ENCODE measurements at places on chromosomes 11 and 22.

DNA sequence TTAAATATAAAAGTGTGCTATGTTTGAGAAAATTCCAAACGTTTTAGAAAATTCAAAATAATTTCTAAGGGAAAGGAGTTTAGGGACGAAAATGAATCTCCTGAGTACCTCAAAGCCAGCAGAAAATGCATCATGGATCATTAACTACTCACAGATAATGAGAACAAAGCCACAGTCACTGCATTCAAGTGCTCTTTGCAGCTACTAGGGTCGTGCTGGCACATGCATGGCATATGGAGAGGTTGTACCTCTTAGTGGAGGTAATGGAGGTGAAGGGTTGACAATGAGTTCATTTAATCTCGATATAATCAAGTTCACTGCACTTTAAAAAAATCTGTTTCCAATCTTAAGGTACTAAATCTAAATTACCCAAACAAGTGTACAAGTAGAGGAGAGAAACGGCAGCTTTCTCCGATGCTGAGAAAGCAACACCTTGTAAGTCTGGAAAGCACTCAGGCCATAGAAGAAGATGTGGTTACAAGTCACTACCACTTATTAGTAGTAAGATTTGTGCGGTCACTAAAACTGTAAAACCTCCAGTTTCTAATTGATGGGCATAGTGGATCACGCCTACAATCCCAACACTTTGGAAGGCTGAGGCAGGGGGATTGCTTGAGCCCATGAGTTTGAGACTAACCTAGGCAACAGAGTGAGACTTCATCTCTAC is 261.1 kb upstream of the ANO3 start:
- DNase-seq, result no peak

- no peak for DNase-seq
These were observed 56.8 kb upstream of the CLMP start for GRCh38 chr11:123251657-123252344.

DNA sequence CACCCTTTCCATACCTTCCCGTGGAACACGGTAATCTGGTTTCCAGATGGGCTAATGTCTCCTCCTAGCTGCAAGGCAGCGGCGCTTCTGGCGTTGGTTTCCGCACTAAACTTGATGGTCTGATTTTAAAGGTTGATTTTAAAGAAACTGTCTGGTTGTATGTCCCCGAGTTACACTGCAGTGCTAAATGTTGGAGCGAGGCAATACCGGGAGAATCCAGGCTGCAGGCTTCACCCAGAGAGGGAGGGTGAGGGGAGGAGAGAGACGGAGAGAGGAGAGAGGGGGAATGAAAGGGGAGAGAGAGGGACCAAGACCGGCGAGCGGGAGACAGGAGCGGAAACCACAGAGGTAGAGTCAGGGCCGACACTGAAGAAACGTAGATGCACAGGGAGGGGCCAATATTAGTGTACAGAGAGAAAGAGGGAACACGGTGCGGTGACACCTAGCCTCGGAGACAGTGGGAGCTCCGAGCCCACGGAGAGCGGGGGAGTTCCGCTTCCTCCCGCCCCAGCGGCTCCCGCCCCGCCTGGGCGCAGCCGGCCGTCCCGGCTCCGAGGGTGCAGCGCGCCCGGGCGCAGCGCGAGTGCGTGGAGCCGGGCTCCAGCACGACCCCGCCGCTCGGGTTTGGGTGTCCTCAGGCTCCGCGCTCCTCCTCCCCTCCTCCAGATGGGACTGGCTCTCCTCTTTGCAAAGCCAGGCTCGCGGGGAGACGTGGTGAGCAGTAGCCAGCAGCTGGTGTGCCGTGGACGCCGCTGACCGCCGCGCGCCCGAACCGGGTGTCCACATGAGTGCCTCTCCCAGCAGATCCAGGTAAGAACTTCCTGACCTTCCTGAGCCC is 71.9 kb upstream of the GRAMD1B start:
- DNase-seq, result peak; percentile 39

DNA sequence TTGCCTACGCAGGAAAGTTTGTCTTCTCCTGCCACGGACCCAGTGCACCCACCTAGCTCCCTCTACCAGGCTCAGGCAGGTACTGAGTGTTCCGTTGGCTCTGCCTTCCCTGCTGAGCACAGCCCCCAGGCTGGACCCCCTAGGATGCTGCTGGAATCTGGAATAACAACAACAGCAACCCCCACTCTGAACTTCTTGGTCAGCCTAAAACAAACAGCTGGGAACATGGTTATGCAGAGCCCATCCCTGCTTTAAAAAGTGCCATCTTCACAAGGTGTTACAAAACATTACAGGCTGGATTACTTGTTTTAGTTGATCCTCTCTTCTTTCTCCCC is 1.8 kb downstream of the OPCML start:
- no peak for DNase-seq

DNA sequence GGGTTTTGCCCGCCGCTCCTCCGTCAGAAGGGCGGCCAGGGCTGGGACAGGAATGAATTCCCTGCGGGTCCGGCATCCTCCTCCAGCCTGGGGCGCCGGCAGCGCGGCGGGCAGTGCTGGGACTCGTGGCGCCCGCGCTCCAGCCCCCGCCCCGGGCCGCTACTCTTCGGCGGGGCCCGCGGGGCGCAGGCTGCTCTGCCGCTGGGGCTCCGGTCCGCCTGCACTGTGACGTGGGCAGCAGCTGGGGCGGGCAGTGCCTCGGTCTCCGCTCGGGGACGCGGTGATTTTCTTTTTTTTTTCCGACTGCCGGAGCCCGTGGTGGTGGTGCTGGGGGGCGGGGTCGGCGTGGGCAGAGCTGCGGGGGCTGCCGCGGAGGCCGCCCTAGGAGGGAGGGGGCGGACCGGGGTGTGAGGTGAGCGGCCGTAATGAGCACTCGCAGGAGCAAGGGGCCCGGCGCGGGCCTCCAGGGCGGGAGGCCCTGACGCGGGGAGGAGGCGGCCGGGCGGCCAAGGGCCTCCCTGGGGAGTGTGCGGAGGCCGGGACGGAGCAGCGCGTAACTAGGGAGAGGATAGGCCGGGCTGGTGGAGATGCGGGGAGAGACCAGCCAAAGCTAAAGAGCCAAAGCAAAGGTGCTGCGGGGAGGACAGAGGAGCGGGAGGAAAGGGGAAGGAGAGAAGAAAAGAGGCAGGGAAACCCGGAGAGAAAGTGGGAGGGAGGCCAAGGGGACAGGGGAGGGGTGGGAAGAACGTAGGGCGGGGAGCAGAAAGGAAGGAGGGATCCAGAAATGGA is 73.3 kb upstream of the ZBED5 start:
- DNase-seq, result peak; percentile 42

DNA sequence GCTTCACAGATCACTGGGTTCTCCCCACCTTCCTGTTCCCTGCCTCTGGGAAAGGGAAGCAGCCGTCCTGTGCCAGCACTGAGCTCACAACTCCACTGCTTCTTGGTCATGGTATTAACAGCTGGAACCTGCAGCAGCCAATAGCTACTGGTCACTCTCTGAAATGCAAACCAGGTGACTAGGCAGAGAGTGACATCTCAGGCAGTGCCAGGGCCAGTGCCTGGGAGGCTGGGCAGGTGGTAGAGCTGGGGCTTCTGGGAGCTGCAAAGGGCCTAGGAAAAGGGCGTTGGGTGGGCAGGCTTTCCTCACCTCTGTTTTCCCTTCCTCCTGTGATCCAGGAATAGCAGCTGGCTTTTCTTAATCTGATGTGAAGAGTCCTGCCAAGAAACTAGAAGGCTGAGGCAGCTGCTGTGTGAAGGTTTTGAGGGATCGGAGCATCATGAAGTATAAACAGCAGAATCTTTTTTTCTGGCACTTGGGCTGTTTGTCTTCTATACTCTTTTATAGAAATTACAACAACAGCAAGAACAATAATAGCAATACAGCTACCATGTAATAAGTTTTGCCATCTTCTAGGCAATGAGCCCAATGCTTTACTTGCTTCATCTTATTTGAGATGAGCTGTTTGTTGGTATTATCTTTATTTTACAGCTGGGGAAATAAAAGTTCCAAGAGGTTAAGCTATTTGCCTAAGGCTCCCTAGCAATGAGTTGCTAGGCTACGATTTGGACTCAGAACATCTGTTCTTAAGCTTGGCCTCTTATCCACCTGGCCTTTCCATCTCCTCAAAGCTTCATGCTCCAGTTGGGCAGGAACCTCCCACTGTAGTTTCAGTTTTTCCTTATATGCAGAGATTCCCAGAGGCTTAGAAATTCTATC is 22.0 kb upstream of the CD44 start:
- DNase-seq, result no peak

DNA sequence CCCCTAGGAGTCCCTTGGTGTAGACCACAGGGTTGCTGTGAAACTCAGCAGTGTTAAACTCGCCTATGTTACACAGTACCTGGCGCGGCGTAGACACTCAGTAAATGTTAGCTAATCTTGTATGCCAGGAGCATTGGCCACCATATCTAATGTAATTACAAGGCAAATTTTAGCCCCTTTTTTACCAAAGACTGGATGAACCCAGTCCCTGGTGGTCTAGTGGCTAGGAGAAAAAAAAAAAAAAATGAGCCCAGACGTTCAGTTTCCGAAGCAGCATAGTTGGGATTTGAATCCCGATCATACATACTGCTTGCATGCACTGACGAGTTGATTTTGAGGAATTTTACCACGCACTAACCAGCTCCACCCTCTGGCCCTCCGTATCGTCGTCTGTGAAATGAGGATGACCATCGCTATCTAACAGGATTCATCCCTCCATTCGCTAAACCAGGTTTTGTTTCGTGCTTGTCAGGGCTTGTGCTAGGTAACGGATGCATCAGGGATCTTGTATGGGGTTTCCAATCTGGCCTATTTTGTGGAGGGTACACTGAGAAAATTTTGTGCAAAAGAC is 688 bp downstream of the PTS start:
- DNase-seq, result peak; percentile 4

DNA sequence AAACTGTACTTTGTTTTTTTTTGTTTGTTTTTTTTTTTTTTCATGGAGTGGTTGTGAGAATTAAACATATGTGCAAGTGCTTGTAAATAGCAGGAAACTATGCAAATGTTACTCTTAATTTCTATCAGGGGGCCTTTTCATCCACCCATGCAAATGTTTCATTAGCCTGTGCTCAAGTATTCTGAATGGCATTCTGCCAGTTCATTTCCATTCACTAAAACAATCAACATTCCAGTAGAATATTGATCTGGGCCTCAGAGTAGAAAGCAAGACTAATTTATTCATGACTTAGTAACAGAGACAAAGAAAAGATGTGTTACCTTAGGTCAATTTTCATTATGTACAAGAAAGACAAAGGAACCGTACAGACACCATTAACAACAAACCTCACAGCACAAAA is 971.4 kb downstream of the DLG2 start:
- no peak for DNase-seq

DNA sequence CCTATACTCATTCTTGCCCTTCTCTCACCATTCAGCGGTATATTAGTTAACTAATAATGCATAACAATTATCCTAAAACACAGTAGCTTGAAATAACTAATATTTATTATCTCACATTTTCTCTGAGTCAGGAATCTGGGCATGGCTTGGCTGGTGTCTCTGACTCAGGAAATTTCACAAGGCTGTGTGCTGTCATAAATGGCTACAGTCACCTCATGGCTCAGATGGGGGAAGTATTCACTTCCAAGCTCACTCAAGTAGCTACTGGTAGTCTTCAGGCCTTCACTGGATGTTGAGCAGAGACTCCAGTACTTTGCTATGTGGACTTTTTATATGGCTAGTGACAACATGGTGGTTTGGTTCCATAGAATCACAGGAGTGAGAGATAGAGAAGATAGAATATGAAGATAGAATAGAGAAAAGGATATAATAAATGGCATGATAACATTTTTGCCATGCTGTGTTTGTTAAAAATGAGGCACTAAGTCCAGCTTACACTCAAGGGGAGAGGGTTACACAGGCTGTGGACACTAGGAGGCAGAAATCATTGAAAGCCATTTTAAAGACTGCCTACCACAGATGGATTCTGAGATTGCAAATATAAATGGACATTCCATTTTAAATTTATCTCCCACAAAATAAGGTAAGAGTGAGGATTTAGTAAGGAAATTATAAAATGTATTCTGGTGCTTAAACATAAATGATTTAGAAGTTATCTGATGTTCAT is 997.8 kb upstream of the CHORDC1 start:
- no peak for DNase-seq

GRCh38 chr11:4025967-4026324 is 68.7 kb upstream of the RRM1 start:
- no peak for DNase-seq

- no peak for DNase-seq
These were observed 162.1 kb downstream of the LDLRAD3 start for GRCh38 chr11:36105743-36106581.

GRCh38 chr11:130180491-130180890 is 20.9 kb downstream of the ST14 start:
- no peak for DNase-seq

- peak; percentile 51 for DNase-seq
These were observed 927 bp downstream of the PRCP start for GRCh38 chr11:82899186-82899820.

DNA sequence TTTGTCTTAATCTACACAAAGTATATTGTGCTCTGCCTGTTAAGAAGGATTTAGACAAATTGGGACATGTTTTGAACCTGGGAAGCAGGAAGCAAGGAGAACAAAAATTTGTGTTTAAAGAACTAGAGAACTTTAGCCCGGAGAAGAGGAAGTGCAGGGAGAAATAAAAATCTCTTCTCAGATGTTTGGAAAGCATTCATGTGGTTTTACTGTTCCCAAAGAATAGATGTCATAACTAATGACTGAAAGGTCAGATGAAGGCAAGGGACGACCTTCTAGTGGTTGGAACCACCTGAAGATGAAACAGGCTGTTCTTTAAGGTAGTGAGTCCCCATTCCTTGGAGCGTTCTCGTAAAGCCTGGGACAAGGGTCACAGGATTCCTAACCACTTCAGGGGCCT is 38.3 kb downstream of the IRAG1 start:
- DNase-seq, result no peak

DNA sequence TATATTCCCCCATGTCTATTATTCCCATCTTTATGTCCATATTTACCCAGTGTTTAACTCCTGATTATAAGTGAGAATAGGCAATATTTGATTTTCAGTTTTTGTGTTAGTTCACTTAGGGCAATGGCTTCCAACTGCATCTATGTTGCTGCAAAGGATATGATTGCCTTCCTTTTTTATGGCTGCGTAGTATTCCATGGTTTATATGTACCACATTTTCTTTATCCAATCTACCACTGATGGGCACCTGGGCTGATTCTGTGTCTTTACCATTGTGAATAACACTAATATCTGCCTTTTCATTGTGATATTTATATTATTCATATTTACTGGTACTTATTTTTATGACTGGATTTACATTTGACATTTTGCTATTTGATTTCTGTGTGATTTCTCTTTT is 649.6 kb downstream of the NTM start:
- DNase-seq, result no peak

DNA sequence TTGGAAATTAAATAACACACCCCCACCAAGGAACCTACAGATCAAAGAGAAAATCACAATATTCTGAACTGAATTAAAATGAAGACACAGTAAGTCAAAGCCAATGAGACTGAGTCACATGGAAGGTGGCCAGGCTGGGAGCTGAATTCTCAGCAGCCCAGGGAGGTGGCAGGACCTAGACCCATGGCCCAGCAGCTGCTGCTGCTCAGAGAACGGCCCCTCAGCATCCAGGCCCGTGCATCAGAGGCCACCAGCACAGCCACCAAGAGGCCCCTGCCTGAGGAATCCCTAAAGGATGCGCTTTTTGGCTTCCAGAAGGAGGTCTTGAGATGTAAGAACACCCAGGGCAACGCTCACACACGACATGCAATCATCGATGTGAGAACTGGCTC is 35.0 kb downstream of the TBX1 start:
- no peak for DNase-seq

GRCh38 chr22:19576460-19577421 is 52.5 kb upstream of the CLDN5 start:
- peak; percentile 35 for DNase-seq
